AG08396 (cell line): ENCODE measurements at places on chromosomes 2 and 18.

DNA sequence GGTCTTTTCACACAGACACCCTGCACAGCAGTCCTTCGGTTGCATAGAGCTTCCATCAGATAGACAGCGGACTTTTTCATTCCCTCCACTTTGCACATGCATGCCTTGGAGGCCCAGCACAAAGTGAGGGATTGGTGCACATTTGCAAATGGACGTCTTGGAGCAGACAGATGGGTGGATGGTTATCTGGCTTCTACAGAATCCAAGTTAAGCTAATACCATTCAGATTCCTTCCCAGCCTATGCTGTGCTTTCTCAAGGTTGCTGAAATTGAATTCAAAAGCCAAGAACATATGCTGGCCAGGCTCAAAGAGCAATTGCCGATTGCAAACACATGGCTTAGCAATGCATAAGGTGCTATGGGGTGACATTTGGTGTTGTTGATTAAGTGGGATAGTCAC is 186.4 kb downstream of the VAPA start:
- DNase-seq: no peak

GRCh38 chr2:133158442-133158841 is 409.8 kb downstream of the NCKAP5 start:
- DNase-seq: no peak

DNA sequence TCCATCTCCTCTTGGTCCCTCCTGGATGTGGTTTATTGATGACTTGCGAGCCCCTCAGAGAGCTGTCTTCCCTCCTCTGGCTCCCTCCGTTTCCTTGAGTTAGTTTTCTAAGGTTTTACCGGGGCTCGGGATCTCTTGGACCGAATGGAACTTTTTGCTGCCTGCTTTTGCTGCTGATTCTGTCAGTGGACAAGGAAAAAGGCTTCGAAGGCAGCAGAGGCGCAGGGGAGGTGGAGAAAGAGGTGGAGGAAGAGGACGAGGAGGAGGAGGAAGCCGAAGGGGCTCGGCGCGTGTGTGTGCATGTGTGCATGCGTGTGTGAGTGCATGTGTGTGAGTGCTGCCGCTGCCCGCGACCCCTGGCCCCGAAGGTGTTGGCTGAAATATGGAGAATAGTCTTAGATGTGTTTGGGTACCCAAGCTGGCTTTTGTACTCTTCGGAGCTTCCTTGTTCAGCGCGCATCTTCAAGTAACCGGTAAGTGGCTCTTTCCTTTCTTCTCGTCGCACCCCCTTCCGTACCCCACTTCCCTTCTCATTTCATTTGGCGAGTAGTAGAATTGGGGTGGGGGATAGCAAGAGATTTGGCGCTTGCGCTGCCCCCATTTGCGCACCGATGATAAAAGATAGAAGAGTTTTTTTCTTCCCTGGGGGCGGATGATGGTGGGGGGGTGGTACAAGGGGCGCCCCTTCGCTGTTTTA is 557 bp downstream of the DCC start:
- DNase-seq: no peak

- peak; percentile 59 for DNase-seq
These were observed 35.2 kb downstream of the MTERF4 start for GRCh38 chr2:241066893-241067341.

DNA sequence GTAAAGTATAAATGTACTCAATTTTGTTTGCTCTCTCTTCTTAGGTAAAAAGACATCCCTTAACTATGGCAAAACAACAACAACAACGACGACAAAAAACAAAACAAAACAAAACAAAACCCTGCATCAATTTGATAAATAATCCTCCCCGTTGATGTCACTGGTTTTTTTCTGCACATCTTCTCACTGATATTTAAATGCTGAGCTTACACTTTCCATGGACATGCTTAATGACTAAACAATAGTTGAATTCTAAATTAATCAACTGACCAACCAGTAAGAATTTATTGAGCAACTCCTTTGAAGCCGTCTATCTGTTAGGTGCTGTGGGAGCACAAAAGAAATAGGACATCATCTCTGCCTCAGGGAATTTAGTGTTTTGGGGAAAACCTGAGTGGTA is 20.2 kb upstream of the POLE4 start:
- no peak for DNase-seq

DNA sequence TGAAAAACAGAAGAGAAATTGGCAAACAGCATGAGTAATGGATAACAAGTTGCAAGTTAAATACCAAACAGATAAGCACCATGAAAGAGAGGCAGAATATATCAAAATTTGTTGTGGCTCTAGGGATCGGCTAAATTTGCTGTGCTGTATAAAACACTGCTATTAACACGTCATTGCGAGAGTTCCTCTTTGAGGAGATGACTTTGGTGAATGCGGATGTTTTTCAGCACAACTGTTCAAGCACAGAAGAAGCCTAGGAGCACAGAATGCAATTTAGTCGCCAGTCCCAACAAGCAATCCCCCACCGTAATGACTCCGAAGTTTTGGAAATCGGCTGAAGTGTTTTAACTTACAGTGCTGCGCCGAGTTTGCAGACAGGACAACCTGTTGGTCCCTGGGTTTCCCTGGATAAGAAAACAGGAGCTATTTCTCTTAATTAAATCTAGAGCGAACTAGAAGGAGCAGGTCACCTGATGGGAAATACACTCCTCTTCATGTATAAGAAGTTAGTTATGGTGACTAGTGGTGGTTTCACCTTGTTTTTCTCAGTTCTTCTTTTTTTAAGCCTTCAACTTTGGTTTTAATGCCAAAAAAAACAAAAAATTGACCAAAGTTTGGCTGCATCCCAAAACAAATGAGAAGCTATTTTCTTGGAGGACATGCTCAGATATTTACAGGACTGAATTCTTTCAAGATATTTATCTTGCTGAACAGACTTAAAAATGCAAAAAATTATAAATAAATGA is 454.1 kb upstream of the SALL3 start:
- DNase-seq: no peak

DNA sequence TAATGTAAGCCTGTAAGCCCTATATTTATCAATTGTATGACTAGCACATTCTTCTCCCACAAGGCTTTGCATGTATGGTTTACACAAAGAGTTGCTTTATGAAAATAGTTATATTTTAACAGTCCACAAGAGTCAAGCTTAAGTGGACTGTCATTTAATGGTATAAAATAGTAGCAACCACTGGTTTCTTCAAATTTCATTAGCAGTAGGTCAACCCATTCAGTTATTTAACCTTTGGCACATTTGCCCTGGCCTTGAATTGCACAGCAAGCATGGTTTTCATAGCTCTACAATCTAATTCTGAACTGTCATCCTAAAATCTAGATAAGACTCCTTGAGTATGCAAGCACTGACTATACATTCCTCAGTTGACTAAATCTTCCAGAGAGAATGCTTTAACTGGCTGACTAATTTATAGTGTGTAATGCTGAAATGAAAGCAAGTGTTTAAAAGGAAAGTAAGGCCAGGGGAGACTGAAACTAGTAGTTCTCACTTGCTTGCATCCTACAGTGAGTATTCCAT is 1.8 kb downstream of the DPP4 start:
- DNase-seq: peak; percentile 75

- DNase-seq: no peak
These were observed 7.8 kb downstream of the DOK6 start for GRCh38 chr18:69408522-69408921.

- DNase-seq: no peak
These were observed 283.5 kb upstream of the HDAC4 start for GRCh38 chr2:239684271-239684810.

DNA sequence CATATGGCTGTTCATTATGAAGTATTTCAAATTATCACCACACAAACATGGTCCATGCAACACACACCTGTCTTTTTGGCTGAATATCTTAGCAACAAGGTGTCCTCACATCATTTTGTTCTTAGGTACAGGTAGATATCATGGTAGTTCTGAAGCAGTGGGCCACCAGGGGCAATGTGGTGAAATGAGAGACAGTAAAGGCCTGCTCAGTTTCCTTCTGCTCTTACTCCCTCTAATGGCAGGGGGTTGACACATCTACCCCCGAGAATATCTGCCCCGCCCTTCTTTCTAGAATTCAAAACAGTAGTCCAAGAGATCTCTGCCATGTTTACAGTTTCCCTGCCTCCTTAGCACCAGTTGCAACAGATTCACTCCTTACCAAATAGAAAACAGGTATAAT is 147.0 kb upstream of the KLHL14 start:
- DNase-seq: no peak

- DNase-seq: no peak
These were observed 39.0 kb upstream of the NEDD4L start for GRCh38 chr18:58005011-58005410.

GRCh38 chr2:161170958-161171932 is 11.0 kb downstream of the TANK start:
- no peak for DNase-seq

DNA sequence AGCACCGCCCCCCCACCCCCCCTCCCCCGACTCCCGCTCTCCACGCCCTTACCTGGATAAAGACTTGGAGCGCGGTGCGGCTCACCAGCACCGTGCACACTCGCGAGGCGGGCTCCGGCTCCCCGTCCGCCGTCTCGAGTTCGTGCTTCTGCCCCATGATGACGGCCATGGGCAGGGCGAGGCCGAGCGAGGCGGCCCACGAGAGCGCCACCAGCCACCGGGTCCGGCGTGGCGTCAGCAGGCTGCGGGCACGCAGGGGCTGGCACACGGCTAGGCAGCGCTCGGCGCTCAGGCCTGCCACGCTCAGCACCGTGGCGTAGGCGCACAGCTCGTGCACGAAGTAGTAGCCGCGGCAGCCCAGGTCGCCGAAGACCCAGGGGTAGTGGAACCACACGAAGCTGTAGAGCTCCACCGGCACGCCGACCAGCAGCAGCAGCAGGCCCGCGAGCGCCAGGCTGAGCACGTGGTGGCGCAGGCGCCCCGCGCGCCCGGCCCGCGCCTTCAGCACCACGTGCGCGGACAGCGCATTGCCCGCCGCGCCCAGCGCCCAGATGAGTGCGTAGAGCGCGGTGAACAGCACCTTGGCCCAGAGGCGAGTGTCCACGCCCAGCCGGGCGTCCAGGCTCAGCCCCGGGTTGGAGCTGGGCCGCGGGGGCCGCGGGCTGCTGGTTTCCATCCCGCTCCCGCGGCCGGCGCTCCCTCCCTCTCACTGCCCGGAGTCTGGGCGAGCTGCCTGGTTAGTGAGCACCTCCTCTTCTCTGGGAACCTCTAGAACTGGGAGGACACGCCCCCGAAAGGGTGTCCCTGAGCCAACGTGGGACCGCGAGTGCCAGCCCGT is at the start of gene NTSR2:
Gene NTSR2 (minus strand): TSS at position 742 of the 838 bp plus-strand sequence. CDS start 66 bp downstream, at position 676.
- peak; percentile 88 for DNase-seq

- no peak for DNase-seq
These were observed 268.0 kb downstream of the NR4A2 start for GRCh38 chr2:156064540-156064939.

DNA sequence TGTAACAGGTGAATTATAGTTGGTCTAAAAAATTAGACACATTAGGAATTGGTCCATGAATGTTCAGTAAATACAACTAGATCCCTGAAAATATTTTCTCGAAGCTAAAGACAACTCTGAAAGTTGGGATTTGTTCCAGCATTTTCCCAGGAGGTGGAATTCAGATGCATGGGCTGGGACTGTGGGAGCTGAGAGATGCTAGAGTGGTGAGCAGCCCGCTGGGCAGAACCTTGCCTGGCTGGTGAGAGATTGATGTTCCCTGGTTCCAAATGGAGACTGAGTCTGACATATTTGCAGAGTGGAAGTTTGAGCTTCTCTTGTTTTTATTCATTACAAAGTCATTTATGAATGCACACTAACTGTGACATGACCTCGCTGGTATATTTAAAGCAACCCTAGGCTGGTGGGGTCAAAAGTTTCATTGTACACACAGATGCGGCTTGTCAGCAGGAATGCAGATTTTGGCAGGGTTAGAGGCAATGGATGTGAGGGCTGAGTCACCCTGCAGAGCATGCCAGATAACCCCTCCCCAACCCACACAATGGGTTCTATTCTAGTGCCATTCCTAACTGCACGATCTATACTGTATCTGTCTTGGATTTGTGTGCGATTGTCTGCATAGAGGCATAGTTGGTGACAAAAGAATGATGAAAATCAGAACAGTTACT is 23.5 kb upstream of the TMEM178A start:
- DNase-seq: peak; percentile 76

- no peak for DNase-seq
These were observed 644 bp upstream of the DYM start for GRCh38 chr18:49460976-49461601.

DNA sequence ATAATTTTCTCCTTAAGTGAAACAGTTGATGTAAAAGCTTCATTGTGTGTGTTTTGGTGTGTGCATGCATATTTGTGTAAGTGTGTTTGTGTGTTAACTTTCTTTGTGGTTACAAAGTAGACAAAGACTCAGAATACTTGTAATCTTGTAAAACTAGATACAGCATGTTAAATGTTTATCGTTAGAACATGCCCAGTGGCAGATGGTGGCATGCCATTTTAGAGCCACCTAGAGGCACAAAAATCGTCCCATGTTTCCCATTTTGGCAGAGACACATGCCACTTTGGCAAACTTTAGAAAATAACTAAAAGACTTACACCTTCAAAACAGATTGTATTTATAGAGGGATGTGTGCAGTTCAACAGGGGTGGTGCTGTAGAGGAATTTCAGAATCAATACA is 224.1 kb downstream of the LRP1B start:
- no peak for DNase-seq

- peak; percentile 70 for DNase-seq
These were observed 3.5 kb upstream of the BCL2 start for GRCh38 chr18:63322908-63323634.

DNA sequence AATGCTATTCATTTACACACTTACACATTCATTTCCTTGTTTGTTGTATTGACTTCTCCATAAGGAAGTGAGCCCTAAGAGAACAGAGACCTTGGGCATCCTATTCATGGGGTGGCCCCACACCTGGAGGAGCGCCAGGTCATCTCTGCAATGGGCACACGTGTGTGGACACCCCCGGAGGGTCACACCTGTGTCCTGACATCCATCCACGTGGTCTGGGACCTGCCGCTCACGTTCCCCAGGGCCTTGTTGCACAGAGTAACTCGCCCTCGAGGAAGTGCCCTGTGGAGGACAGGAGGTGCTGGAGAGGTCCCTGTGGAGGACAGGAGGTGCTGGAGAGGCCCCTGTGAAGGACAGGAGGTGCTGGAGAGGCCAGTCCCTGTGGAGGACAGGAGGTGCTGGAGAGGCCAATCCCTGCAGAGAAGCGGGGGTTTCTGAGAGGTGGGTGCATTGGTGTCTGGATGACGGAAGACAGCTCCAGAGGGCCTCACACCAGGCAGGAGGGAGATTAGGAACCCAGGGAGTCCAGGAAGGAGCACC is 73.2 kb upstream of the GPC1 start:
- no peak for DNase-seq

DNA sequence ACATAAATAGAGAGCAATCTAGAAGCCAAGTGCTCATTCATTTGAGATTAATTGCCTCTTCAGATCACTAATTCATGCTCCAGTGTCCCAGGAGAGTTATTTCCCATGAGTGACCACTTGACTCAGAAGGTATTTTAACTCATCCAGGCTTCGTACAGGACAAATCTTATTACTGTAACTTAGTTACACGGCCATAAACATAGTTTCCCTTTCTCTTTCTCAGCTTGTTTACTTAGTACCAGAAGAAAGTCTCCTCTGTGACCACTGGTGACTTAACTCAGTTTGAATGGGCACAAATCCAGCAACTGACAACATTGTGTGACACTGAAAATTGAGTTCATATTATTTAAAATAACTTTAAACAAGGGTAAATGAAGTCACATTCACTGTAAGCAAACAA is 25.3 kb downstream of the MMADHC start:
- peak; percentile 32 for DNase-seq

GRCh38 chr2:54634564-54635511 is 88.6 kb upstream of the EML6 start:
- peak; percentile 39 for DNase-seq
